ENCODE measurements at places on chromosomes 6 and 20.

DNA sequence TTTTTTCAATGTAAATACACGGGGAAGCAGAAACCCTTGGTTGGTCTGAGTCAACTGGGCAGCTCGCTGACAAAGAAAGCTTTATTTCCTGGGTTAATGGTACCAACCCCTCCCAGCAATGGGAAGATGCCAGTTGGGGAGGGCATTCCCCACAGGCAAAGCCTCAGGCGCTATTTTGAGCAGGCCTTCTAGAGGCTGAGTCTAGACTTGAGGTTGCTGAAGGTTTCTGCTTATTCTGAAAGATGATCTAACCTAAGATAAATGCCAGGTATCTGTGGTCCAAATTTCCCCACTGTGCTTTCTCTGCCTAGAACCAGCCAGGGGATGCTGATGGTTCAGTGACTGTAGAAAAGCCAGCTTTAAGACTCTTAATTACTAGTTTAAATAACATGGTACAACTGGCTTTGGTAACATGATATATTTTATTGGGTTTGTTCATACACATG is 172.5 kb upstream of the JARID2 start:
- no peak for DNase-seq

DNA sequence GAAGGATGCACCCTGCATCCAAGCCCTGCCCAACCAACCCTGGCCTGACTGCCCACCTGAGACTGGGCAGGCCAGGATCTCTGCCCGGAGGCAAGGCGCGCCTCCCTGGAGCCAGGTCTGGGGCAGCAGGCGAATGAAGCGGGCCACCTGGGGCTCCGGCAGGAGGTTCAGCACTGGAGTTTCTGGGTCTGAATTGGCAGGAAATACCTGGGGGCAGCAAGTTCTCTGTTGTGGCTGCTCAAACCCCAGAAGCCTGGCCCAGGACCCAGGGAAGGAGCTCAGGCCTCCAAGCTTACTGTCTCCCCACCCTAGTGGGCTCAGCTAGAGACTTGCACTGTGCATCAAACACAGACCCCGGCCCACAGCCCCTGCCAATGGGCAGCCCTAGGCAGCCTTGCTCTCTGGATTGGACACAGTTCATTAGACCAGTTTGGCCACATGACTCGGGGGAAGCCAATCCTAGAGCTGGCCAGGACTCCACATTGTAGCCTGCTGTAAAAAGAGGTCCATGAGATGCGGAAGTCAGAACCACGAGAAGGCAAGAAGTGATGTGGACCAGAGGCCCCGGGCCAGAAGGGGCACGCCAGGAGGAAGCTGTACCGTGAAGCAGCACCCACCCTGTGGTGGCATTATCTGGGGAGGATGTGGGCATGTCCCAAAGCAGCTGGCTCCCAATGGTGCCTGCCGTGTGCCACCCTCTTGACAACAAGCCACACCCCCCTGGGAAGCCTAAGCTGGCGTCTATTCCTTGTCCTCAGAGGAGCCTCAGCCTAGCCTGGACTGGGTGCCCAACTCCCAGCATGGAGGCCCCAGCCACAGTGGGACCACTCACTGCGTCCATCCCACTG is 3.1 kb downstream of the CPXM1 start:
- DNase-seq, result peak; percentile 37

DNA sequence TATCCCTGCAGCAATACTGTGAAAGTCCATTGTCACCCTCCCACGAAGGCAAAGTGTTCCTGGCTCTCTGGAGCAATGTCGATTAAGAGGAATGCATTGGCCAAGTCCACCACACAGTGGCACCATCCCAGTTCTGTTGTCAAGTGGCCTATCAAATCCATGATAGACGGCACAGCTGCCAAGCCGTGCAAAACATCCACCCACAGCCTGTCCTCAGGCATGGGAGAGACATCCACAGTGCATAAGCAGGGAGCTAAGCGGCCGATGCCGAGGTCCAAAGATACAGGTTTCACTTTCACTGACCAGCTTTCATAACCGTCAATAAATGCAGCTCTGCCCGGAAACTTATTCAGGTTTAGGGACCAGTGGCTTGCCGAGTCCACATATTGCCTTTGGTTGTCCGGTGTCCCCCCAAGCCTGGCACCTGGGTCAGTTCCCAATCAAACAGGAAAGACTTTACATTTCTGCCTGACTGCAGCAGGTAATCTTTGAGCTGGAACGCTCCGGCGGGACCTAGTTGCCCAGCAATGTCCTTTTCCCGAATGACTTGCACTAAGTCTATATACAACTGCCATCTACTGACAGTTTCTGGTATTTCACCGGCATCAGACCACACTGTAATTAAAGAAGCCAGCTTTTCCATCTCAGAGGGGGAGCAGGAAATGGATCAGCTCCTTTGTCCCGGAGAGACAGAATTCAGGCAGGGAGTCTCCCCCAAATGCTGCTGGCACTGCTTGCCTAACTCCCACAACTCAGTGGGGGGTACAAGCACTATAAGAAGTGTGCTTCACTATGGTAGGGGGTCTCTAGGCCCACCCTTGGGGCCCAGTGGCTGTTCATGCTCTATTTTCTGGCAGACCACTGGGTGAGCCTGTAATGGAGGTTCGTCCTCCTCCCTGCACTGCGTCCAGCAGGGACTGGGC is 6.3 kb downstream of the ZKSCAN3 start:
- peak; percentile 94 for DNase-seq

GRCh38 chr6:126307849-126308248 is 32.1 kb upstream of the CENPW start:
- no peak for DNase-seq

DNA sequence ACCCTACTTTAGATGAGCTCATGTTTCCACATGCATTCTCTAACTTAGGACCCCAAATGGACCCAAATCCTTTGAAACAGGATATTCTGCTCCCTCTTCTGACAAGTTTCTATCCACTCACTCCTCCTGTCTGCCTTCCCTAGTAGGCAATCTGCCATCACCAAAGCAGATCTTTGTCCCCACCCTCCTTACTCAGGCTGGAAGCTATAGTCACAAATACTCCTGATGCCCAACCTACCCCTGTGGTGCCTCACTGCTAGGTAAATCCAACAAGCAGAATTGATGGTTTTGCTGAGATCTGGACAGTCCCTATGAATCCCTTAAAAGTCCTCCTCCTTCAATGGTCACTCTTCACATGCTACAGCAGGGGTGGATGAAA is 21.7 kb downstream of the ELOVL5 start:
- no peak for DNase-seq

DNA sequence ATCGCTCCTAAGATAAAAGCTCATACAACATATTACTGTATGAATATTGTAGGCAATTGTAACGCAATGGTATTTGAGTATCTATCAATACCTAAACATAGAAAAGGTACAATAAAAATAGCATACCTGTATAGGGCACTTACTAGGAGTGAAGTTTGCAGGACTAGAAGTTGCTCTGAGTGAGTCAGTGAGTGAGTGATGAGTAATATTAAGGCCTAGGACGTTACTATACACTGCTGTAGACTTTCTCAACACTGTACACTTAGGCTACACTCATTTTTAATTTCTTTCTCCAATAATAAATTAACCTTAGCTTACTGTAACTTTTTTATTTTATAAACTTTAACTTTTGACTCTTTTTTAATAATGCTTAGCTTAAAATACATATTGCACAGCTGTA is 546.9 kb downstream of the HACE1 start:
- DNase-seq, result no peak

DNA sequence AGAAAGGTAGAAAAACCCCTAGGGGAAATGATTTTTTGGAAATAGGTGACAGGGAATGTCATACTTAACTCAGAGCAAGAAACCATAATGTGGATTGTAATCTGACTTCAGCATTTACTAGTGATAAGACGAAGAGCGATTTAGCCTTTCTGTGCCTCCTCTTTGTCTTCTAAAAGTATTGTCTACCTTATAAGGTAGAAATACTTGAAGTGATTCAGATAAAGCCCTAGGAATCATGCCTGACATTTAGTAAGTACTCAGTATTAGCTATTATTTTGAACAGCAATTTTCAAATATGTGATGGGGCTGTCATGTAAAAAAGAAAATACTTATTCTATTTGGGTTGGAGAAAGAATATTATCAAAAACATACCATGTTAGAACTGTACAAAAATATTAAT is 525.9 kb upstream of the EYS start:
- DNase-seq, result no peak

DNA sequence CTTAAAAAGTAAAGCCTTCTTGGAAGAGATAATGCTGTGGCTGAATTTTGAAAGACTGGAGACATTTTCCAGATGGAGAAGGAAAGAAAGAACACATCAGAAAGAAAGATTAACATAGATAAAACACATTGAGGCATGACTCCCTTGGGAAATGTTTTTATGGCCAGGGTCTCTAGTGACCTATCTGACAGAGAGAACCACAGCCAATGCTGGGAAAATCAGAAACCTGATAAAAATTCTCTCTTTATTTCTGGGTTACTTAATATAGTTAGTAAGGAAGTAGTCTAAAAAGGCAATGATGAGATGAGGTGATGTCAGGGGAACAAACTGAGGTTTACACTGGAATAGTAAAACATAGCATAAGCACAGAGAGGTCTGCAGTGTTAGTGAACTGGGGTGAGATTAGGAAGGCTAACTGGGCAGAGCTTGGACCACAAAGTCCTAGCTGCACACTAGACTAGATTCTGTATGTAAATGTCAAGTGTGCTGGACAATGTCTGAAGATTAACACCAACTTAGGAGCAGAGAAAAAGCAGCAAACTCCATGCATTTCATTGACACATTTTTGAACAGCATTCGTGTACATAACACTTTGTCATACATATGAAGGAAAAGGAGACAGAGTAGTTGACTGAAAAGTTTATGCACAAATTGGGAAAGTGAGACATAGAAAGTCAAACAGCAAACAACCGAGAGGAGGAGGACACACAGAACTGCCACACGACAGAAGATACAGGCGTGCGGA is 31.0 kb downstream of the ELOVL2 start:
- DNase-seq, result no peak

DNA sequence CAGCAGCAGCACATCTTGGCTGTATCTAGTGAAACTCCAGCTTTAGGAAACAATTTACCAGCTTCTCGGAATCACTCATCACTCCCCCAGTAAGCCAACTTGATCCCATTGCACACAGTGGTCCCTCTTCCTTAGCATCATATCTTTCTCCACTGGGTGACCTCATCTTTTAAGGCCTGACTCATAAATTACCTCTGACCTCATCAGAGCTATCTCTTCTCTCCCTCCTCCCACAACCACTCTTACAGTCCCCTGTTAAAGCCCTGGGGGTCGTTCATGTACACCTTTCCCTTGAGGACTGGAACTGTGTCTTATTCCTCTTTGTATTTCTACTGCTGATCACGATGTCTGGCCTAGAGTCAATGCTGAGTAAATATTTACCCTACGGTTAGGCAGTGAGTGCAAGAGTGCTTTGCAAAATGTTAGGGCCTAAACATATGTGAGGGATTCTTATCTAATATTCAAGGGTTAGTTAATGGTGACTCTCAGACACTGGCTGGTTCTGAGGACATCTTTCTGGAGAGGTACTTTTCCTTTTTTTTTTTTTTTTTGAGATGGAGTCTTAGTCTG is 187.2 kb downstream of the LRFN2 start:
- DNase-seq, result no peak

DNA sequence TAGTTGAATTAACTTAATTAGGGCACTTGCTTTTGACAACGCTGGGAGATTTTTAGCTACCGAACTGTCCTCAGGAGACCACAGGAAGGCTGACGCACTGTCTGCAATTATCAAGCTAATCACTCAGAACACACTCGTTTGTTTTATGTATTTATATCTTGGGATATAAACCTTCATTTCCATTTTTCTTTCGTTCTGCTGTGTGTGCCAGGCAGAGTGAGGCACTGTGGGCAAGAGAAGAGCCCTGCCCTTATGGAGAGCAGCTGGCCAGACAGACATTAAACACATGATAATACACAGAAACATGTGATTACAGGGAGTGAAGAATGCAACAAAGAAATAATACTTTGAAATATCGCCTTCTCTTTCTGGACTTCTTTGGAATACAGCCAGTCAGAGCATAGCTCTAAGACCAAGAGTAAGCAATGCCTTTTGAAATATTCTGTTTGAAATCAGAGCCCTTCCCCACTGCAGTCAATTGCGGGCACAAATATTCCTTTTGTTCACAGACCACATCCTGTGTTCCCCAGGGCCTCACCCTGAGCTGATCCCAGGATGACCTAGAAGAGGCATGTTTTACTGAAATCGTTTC is 96.8 kb downstream of the ANKRD60 start:
- no peak for DNase-seq

- DNase-seq, result no peak
Measured at GRCh38 chr20:31746068-31746878, 7.2 kb downstream of the TPX2 start.

- peak; percentile 61 for DNase-seq
Measured at GRCh38 chr6:158789115-158789917, 29.9 kb downstream of the EZR start.

DNA sequence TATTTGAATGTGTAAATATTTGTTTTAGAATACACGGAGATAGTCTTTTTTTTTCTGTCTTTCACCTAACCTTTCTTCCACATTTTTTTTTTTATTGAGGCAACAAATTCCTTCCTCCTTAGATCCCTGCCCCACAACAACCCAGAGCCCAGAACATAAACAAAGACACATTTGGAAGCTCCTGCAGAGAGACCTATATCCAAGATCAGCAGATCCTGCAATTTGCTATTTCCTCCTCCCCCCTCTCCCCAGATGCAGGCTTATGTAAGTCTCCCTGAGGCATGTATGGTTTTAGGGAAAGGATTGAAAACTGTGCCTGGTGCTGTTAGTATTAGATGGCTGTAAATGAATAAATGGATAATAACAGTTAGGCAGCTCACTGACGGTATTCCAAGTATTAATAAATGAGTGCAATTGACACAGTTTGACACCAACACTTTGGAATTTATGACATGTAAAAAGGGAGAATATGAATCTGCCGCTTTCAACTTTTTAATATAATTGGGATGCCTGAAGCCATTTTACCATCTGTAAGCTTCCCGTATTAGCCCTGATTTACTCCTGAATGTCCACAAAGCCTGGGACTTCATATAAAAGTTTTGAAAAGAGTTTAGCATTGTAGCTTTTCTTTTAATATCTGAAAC is 608.3 kb upstream of the CITED2 start:
- DNase-seq, result no peak

- no peak for DNase-seq
Measured at GRCh38 chr6:22925920-22926789, 356.8 kb downstream of the HDGFL1 start.

DNA sequence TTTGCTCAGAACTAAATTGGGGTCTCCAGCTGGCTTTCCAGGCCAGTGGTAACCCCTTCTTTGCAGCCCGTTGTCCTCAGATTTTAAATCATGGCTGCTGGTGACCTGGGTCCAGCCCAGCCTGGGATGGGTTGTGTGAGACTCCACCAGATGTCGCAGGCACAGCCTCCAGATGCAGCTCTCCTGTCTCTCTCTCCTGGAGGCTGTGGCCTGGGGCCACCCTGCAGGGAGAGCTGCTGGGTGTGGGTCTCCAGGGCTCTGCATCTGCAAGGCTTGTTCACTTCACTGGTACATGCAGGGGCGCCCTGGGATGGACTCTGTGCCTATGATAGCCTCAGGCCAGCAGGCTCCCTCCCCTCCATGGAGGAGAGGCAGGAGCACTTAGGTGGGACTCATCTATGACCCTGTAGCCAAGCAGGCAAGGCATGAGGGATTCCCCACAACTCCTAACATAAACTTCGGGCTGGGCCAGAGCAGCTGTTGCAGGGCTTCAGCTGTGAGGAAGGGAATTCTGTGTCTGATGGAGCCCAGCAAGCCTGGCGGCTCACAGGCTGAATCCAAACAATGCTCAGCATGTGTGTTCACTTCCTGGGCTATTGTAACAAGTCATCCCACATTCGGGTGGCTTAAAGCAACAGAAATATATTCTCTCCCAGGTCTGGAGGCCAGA is 94.7 kb upstream of the NXT1 start:
- no peak for DNase-seq
